Fibroblast of skin of abdomen (primary cell): ENCODE measurements at places on chromosomes 1 and 21.

GRCh38 chr1:242467556-242468145, 56.8 kb downstream of the PLD5 start:
- DNase-seq = peak; percentile 45

DNA sequence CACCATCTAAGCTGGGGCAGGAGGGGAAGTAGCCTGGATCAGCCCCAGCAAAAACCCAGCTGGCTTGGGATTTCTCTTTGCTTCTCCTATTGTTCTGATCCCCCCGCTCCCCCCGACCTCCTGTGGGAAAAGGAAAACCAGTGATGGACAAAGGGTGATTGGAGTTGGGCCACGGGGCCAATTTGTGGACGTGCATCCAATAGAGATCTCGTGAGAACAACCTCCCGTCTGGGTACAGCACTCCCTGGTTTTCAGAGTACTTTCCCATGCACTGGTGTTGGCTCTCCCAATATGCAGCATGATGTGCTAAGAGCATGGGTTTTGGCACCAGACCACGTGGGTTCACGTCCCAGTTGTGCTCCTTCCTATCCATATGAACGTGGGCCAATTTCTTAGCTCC, 9.0 kb downstream of the BLACAT1 start:
- DNase-seq = no peak

DNA sequence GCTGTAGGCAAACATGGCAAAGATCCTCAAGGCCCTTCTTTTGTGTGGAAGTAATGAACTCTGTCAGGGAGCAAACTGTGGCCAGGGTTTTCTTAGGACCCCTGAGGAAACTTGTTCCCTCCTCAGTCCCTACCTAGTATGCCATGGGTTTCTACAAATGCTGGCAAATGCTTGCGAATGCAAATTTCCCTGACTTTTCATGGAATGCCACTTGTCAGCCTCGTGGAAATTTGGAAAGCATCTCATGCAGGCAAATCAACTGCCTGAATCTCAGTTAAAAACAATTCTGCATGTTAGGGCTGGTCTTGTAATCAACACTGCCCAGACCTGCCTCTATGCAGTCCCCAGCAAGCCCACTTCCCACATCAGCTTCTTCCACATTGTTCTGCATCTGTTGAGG, 334.9 kb upstream of the AJAP1 start:
- DNase-seq = no peak

DNA sequence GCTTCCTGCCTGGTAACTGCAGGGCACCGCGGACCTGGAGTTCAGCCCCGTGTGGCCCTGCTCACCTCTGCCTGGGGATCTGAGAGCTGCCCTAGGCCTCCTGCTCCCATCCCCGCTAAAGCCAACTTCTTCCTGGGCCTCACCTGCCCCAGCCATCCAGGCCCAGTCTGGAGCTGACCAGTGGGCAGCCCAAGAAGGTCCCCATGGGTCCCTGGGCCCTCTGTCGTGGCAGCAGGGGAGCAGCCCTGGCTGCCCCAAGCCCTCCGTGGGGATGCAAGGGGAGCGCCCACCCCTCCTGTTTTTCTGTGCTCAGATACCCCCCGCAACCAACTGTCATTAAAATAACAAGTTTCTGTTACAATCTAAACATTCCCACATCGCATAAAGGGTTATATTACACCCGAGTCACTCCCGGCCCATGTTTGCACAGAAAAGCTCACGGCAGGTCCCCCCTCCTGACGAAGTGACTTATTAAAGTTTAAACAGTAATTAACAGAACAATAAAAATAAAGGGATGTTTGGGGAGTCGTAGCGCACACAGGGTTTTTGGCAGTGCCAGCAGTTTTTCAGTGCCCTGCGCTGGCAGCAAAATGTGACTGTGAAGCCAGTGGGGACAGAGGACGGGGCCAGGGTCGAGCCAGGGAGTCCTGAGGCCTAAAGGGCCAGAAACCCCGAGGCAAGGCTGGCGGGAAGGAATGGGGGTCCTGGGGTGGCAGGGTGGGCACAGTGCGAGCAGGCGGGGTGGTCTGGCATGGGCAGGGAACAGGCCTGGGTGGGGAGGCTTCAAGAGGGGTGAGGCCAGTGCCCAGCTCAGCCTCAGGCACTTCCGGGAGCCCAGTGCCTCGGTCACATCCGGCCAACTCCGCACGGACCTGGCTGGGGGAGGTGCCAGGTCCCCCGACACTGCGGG, 121.5 kb downstream of the CASZ1 start:
- no peak for DNase-seq

DNA sequence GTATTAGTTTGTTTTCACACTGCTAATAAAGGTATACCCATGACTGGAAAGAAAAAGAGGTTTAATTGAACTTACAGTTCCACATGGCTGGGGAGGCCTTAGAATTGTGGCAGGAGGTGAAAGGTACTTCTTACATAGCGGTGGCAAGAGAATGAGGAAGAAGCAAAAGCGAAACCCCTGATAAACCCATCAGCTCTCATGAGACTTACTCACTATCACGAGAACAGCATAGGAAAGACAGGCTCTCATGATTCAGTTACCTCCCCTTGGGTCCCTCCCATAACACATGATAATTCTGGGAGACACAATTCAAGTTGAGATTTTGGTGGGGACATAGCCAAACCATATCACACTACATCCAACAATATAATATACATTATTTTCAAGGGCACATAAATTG, 145.7 kb upstream of the BARHL2 start:
- no peak for DNase-seq

DNA sequence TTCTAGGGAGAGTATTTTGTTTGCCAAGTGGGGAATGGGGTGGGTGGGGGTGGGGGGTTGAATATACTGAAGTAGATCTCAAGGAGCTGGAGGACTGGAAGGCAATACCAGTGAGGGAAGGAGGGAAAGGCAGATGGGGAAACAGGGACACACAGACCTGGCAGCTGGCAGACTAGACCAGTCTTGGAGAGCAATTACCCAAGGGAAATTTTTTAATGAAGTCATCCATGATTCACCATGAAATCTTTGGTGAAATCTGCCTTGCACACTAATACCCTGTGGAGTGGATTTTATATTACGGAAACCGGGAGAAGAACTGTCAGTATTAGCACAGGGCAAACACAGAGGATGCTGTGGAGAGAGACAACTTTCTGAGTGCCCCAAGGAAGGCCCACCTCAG, 29.7 kb upstream of the MARK1 start:
- peak; percentile 14 for DNase-seq

DNA sequence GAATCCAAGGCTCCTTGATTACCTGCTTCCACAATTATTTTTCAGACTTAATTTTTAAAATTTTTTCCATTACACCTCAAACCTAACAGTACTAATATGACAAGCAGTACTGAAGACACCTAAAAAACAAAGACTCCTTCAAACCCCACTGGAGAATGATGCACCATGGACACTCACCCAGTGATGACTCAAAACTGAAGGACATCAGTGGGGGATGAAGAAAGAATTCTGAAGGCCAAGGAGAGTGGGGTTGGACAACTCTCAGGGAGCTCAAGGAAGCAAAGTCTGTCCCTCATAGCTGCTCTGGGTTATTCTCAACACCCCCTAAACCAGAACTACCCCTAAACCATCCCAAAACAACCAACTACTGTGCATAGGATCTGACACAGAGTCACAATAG, 2.4 kb upstream of the ARHGAP29 start:
- DNase-seq = no peak

DNA sequence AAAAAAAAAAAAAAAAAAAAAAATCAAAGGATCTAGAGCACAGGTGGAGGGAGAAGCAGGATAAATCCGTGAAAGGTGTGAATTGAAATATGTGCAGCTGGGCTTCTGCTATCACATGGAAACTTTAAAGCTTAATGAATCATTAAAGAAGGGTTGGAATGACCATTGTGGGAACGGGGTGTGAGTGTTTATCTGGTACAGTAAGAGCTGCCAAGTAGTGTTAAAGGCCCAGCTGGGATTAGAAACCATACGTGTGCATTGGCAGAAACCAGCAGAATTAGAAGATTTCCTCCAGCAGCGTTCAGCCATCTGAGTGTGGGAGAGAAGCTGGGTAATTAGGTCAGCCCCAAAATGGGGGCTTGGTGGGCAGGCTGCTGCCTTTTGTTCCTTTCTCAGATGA, 13.5 kb downstream of the FALEC start:
- DNase-seq = peak; percentile 75

DNA sequence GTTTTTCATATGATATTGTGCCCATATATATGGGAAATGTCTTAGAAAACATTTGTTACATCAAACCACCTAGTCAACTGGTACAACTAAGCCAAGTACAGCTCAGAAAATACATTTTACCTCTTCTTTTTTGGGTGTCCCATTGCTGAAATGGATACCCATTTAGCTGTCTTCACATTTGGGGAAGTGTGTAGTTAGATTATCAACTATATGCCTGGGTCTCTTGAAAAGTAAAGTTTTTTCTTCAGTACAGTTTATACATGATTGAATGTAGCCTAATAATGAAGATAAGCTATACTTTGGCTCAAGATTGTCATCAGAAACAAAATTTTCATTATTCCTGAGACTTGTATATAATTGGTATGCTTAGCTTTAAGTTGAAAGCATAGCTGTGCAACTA, 2.0 kb downstream of the AGO3 start:
- no peak for DNase-seq

GRCh38 chr1:230295367-230295766, 130.8 kb downstream of the PGBD5 start:
- no peak for DNase-seq

DNA sequence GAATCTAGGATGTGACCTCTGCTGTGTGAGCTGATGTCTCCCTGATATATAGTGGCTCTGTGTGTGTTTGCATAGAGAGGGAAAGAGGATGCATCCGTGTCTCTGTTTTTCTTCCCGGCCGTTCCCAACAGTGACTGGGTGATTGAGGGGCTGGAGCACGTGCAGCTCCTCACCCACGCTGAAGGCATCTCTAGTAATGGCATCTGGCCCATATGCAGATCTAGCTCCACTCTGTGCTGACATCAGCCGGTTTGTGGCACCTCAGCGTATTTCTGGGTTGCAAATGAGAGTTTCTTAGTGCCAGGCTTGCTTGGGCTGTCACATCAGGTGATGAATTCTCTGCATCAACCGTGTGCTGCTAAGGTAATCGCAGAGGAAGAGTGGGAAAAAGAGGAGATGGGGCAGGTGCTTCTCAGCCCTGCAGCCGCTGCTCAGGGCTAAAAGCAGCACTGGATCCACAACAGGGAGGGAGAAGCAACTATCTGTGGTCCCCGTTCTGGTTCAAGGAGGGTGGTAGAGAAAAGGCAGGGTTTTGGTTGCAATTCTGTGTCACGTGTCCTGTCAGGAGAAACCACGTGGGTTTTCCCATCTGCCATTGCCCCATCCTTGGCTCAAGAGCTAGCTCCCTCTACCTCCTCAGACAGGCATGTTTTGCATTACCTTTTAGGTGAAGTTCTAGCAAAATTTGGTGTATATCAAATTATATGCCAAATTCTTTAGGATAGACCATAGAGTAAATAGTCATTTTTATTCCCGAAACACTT, 282.9 kb downstream of the PBX1 start:
- no peak for DNase-seq
